ENCODE measurements at places on chromosomes 11 and 22.

DNA sequence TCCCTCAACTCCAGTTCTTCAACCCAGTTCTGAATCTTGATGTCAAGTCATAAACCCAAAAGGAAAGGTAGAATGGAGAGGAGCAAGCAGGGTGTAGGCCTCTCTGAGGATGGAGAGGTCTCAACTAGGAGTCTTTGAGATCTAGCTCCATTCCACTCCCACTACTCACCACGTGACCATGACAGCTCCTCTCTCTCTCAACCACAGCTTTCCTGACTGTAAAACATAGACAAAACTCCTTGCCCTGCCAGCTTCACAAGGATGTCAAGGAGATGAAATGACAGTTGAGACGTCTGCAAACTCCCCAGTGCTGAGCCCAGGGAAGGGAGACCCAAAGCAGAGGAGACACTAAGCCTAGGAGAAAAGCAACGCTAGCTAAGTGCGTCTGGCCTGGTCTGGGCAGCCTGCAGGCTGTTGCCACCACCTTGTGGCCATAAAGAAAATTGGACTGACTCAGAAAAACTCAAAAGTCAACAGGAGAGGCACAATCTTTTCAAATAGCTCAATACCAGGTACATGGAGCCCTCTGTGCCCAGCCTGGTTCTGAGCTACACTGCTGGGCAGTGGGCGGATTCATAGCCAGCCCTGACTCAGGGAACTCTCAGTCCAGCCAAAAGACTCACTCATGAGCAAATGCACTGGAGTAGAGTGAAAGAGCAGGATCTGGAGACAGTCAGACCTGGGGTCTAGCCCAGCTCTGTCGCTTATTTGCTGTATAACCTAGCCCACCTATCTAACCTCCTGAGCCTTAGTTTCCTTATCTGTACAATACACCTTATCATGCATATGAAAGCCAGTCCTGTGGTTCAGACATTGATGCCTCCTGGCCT lies 3.4 kb downstream of the CLPB start:
- DNase-seq, result no peak

DNA sequence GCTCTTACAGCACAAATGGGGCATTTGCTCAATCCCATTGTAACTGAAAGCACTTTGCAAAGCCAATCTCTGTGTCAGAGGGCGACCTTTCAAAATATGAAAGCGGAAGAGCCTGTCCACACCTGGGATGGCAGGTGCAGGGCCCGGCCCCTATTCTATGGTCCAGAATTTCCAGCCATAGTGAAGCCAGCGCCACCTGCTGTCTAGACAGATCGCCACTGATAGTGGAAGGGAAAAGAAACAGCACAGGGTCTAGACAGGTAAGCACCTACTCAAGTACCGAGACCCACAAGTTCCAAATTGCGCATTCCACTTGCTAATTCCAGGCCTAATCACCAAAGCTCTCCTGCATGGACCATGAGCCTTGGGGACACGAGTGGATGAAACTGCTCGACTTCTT lies 141.4 kb downstream of the NTM start:
- no peak for DNase-seq

DNA sequence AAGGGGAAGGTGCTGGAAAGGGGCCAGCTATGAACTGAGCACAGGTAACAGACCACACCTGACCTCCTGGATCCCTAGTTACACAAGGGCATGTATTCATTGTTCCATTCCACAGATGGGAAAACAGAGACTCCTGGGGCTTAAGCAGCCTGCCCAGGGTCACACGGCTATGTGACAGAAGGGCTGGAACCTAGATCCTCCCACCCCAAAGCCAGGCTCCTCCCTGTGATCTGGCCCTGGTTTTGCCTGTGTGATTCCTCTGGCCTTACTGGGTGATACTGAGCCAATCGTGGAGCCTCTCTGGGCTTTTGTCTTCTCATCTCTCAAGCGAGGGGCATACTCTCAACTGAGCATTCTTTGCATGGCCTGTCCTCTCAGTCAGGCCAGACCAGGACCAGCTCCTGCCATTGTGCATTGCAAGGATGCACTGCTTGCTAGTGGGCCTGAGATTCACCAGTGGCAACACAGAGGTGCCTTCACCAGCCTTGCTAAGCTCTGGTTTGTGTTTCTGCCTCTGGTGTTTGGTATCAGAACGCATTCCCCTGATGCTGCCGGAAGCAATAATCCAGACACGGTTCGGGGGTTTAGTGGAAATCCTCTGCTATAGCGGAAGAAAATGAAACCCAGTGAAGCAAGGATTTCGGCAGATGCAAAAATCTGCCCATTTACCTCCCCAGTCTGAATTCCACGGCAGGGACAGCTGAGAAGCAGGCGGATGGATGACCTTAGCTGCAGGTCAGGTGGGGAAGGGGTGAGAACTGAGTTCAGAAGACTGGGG lies 226.6 kb downstream of the ST3GAL4 start:
- no peak for DNase-seq

DNA sequence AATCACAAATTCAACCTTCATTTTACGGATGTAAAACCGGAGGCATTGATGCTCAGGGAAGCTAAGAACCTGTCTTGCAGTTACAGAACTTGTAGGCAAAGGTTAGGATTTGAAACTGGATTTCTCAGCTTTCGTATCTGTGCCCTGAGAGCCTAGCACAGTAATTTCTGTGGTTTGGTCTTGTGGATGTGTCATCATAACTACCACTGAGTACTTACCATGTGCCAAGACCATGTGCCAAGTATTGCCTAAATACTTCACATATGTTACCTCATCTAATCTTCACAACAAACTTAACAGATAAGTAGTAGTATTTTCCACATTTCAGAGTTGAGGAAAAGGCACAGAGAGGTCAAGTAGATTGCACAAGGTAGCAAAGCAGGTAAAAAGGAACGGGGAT lies 140.7 kb downstream of the NXPE2 start:
- DNase-seq, result no peak

DNA sequence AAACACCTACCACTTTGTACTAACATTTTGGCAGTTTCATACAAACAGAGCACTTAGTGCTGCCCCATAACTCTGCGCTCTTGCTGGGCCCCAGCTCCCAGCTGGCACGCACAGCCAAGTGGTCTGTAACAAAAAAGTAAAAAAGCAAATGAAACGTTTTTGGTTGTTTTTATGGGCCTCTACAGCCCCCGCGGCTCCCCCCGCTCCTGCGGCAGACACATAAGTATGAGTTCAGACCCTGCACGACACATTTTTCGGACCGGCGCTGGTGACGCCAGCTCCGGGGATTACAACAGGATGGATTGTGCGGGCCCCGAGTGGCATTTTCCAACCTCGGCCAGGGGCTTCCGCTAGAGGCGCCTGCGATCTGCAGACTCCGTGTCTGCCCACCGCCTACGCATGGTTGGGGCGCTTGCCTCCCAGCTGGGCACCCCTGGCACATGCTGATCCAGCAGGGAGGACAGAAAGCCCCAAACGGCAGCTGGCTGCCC lies 418.2 kb downstream of the SOX6 start:
- DNase-seq, result no peak

DNA sequence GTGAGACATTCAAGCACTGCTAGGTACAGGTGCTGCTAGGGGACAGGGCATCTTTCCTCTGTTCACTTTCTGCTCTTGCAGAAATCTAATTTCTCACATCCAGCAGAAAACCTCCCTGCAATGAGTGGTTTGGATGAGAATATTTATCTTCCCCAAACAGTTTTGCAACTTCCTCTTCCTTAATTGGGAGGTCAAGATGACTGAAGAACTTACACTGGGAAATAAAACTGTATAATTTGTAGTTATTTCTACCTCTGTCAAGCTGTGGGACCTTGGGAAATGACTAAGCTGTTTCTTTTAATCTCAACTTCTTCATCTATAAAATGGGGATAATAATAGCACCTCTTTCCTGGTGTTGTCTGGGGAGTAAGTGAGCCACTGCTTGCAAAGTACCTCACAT lies 69.8 kb downstream of the PRR5L start:
- DNase-seq, result no peak

- DNase-seq, result no peak
Observed at GRCh38 chr22:42857845-42858481, 890 bp upstream of the ARFGAP3 start.

- peak; percentile 94 for DNase-seq
Observed at GRCh38 chr22:32528984-32529982, 54.7 kb downstream of the FBXO7 start.

GRCh38 chr11:106072804-106073203 lies 4.3 kb downstream of the KBTBD3 start:
- DNase-seq, result no peak

DNA sequence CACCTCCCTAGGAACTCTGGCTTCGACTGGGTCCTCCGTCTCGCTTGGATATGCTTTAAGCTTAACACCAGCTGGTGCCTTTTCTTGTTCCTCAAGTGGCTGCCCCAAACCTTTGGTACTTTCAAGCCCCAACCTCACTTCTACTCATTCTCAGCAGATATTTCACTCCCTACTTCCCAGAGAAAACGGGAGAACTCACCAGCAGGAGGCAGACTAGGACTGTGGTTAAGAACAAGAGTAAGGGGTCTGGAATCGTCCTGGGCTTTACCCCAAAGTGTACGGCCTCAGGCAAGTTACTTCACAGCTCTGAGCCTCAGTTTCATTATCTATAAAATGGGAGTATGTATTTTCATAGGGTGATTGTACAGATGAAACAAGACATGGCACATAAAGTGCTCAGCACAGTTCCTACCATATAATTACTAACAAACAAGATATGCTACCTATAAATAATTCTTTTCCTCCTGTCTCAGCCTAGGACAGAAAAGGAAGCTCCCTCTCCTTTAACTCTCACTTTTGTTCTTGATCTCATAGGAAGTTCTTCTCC lies 37.8 kb downstream of the PAMR1 start:
- DNase-seq, result no peak

- no peak for DNase-seq
Observed at GRCh38 chr11:108025387-108026080, 16.8 kb downstream of the CUL5 start.

GRCh38 chr22:27765706-27766291 lies 35.8 kb downstream of the MN1 start:
- no peak for DNase-seq

DNA sequence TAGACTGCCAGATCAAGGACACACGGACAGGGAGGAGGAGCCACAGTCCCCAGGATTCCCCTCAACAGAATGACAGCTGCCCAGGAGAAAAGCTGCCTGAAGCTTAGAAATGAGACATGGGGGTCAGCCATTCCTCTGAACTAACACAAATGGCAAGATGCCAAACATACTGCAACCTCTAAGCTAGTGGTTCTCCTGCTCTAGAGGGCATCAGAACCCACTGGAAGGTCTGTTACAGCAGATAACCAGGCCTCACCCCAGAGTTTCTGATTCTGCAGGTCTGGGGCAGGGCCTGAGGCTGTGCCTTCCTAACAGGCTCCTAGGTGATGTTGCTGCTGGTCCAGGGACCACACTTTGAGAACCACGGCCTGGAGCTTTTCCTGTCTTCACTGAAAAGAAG lies 28.6 kb upstream of the BID start:
- DNase-seq, result no peak

GRCh38 chr11:94650756-94651155 lies 83.6 kb downstream of the PIWIL4 start:
- DNase-seq, result no peak

- DNase-seq, result no peak
Observed at GRCh38 chr22:28246397-28246796, 327.3 kb upstream of the PITPNB start.

- DNase-seq, result no peak
Observed at GRCh38 chr11:1791912-1792311, 28.2 kb upstream of the CTSD start.

GRCh38 chr22:30435674-30436126 lies 10.1 kb downstream of the MTFP1 start:
- no peak for DNase-seq

GRCh38 chr11:76166314-76166713 lies 40.0 kb downstream of the WNT11 start:
- DNase-seq, result no peak

- no peak for DNase-seq
Observed at GRCh38 chr11:126083829-126084607, 21.4 kb upstream of the CDON start.

GRCh38 chr22:50008151-50009040 lies 4.2 kb downstream of the IL17REL start:
- peak; percentile 87 for DNase-seq

Measured in mesenteric fat pad (tissue), 1 donor.